ENCODE measurements at places on chromosomes 1 and 21. TPM values are rescaled to one million over a fixed set of nuclear protein-coding genes. Genes with fewer than 3 reads are reported as not detected.

The KCNT2 gene
- total RNA-seq: 43.1 TPM

DNA sequence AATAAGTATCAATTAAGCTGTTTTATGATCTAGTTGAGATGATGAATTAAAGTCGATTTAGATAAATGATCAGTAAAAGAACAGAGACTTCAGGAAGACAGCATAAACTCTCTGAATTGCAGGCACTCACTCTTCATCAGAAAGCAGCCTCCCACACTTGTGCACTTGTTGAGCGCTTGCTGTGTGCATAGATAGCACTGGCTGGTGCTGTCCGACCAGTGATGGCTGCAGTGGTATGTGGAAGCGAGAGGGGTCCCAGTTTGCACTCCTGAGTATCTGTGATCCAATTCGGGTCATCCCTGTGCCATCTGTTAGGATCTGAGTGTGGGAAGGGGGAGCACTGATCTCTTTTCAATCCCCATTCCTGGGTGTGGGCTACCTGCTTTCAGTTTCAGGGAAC, 137.8 kb downstream of the CAMTA1 start:
- H3K4me3 ChIP-seq: no peak overlapping the region
- H3K36me3 ChIP-seq: peaks cover 3% of the 10 kb centered on the region
- no peaks in the 10 kb centered on the region for H3K27me3 ChIP-seq
- DNase-seq: no peak
- peak overlapping the region; percentile 79 for H3K27ac ChIP-seq

The LCE2B gene
- total RNA-seq: not detected

The TADA1 gene
- 29.5 TPM for total RNA-seq

DNA sequence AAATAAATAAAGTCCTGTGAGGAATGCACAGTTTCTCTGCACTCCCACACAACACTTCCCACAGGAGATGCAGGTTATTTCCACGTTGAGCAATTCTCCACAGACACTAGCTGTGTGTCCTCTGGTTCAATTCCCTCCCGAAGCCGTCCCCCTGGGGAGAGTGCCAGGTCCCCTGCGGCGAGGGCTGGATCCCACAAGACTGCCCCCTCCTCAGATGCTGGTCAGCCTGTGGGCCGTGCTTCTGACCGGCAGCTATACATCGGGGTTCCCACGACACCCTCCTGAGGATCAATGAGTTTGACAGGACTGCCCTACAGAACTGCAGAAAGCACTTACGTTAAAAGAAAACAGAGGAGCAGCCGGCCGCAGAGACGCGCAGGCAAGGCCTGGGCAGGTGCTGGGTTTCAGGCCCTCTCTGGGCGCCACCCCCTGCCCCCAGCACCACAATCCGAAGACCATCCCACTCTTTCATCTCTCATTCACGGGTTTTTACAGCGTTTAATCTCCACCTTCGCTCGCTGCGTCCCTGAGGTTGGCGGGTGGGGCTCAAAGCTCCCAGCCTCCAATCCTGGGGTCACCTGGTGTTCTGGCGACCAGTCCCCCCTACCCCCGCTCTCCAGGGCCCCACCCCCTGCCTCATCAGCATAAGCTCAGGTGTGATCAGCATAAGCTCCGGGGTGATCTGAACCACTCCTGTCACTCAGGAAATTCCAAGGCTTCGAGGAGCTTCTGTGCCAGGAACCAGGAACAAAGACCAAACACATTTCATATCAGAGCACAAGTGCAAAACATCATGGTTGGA, 9.3 kb downstream of the SLC35E2B start:
- DNase-seq: no peak
- no peaks in the 10 kb centered on the region for H3K27me3 ChIP-seq
- H3K4me1 ChIP-seq: peaks cover 17% of the 10 kb centered on the region
- peaks cover 44% of the 10 kb centered on the region for H3K36me3 ChIP-seq

Measured in spinal cord (tissue), 10 donors.